Activated CD4-positive, alpha-beta memory T cell treated with anti-CD3 and anti-CD28 coated beads for 36 hours (primary cell): ENCODE measurements at places on chromosomes 12 and 14. TPM values are rescaled to one million over a fixed set of nuclear protein-coding genes. Genes with fewer than 3 reads are reported as not detected.

Gene SCNN1A
- total RNA-seq: 0.17 TPM

Gene RNF212B
- total RNA-seq: not detected

Gene PLXNC1
- 6.2 TPM for total RNA-seq

Gene NEK9
- total RNA-seq: 51.8 TPM

- no peak for DNase-seq
These were observed 10.3 kb downstream of the SLC6A12 start for GRCh38 chr12:203462-204260.

GRCh38 chr14:68788275-68788995, 4.4 kb downstream of the ZFP36L1 start:
- no peak for DNase-seq

DNA sequence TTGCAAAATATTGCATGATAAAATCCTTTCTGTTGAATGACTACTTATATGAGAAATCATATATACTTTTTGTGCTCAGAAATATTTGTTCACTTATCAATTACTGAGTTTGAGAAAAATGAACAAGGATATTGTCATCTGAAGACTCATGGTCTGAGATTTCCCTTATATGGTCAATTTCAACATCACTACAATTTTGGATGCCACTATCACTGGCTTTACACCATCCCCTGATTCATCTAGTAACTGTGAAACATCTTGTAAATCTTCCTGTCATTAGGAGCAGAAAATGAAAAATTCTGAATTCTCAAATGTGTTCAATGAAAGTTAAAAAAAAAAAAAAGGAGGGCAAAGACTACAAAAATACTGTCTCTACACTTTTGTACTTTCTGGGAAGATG, 21.8 kb upstream of the GXYLT1 start:
- DNase-seq: no peak

DNA sequence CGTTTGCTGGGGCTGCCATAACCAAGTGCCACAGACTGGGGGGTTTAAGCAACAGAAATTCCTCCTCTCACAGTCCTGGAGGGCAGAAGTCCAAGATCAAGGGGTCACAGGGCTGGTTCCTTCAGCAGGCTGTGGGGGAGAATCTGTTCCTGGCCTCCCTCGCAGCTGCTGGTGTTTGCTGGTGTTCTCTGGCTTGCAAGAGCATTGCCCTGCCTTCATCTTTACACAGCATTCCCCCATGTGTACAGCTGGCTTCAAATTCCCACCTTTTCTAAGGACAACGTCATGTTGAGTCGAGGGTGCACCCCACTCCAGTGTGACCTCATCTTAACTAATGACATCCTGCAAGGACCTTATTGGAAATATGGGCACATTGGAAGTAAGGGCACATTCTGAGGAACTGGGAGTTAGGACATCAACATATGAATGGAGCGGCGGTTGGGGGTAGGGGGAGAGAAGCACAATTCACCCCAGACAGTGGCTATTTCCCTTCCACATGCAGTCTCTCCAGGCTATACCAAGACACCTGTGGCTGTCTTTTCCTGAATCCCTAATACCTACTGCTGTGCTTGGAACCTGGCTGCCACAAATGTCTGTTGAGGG, 123.6 kb downstream of the FOXN3 start:
- DNase-seq: no peak

GRCh38 chr12:108582978-108583770, 14.7 kb downstream of the TMEM119 start:
- no peak for DNase-seq
